ENCODE measurements at places on chromosomes 5 and 9.

DNA sequence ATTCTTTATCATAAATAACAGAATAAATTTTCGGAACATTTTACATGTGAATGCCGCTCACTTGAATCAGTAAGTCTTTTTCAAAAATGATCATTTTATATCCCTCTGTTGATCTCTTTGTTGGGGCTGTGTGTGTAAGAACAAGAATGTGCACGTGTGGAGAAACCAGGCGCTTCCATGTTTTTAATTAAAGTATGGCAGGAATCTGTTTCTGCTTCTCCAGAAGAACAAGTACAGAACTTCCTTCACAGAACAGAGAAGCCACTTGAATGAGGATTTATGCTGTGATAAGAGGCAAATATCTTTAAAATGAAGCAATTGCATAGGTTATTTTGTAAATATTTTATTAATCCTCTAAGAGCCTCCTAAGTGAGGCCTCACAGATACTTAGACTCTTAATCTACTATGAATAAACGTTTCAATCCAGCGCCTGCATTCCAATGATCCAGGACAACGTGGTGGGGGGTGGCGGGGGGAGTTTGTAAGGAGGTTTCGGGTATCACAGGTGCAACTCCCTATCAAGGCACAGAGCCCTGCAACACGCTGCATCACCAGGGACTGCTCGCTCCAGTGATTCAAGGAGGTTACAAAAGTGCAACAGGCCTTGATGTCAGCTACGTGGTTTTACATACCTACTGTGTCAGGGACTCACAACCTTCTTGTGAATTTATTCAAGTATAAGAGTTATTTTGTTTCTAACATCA lies 409.2 kb downstream of the BNC2 start:
- DNase-seq, result no peak

DNA sequence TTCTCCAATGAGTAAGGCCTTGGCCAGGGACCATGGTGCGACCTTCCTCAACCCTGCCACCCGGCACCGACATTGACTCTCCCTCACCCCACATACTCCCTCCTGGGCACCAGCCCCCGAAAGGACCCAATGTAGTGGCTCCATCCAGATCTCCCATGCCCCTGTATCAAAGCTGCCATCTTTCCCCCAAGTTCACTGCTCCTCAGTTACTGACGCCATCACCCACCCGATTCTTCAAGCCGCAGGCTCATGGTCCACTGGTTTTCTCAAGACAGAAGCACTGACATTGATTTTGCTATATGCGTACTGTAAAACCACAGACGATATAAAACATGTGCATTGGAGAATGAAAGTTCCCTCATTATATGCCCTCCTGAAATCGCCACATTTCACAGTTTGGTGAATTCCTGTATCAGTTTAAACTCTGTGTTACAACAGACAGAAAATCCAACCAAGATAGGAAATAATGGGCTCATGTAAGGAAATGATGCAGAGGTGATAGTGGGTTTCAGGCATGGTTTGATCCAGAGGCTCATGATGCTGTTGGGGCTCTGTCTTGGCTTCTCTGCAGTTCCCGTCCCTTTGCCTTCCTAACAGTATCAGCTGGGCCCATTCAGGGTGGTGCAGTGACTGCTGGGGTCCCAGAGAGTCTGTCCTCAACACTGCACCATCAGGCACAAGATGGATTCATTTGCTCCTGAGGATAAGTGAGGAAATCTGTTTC lies 207.3 kb upstream of the IER5L start:
- no peak for DNase-seq

GRCh38 chr5:40834391-40834848 lies 602 bp downstream of the RPL37 start:
- no peak for DNase-seq

GRCh38 chr5:127993476-127993875 lies 90.1 kb upstream of the SLC12A2 start:
- DNase-seq, result no peak

DNA sequence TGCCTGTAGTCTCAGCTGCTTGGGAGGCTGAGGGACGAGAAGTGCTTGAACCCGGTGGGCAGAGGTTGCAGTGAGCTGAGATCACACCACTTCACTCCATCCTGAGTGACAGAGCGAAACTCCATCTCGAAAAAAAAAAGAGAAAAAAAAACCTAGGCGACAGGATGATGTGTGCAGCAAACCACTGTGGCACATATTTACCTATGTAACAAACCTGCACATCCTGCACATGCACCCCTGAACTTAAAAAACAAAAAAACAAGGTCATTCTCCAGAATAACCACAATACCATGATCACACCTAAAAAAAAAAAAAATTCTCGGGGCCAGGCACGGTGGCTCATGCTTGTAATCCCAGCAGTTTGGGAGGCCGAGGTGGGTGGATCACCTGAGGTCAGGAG lies 7.5 kb upstream of the DOLPP1 start:
- no peak for DNase-seq

DNA sequence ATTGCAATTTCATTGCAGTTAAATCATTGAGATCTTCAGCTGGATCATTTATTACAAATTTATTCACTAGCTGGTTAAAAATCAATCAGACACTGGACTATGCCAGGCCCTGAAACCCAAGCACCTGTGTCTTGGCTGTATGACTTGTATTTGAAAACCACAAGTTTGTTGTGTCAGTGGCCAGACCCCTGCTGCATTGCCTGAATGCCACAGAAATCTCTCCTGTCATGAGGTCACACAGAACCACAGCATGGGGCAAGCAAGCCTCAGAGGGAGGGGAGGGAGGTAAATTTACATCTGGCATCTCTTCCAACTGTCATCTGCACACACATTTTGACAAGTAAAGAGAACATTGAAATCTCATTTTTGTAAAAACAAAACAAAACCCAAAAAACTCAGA lies 90.0 kb downstream of the ARRDC3 start:
- DNase-seq, result no peak

- no peak for DNase-seq
Observed at GRCh38 chr9:98887918-98888510, 55.7 kb upstream of the COL15A1 start.

- DNase-seq, result no peak
Observed at GRCh38 chr9:121837113-121837961, 185.9 kb downstream of the DAB2IP start.

DNA sequence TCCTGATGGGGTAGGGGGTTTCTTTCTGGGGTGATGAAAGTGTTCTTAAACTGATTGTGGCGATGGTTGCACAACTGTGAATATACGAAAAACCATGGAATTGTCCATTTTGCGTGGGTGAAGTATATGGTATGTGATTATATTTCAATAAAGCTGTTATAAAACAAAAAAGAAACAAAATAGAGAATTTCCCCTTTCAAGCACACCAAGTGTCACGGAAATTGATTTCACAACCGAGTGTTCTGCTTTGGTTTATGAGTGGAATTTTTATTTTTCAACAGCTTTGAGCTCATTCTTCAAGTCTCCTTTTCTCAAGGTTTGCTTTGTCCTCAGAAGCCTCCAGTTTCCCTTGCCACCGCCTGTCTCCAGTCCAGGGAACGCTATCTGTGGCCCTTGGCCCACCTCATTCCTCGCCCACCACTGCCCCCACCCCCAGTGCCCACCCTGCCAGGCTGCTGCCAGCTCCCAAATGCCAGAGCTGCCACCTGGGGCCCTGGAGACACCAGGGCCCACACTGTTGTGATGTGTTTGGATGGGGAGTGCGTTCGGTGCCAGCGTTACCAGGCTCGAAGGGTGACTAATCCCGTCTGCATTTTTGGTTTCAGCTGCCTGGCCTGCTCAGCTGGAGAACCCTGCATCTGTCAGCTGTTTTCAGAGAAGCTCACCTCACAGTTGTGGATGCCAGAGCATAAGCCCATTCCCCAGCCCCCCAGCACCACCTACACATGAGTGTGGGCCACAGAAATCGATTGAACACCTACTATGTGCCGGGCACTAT lies 30.4 kb downstream of the DUSP1 start:
- no peak for DNase-seq
